ENCODE measurements at places on chromosomes 2 and 18. TPM values are rescaled to one million over a fixed set of nuclear protein-coding genes. Genes with fewer than 3 reads are reported as not detected.

DNA sequence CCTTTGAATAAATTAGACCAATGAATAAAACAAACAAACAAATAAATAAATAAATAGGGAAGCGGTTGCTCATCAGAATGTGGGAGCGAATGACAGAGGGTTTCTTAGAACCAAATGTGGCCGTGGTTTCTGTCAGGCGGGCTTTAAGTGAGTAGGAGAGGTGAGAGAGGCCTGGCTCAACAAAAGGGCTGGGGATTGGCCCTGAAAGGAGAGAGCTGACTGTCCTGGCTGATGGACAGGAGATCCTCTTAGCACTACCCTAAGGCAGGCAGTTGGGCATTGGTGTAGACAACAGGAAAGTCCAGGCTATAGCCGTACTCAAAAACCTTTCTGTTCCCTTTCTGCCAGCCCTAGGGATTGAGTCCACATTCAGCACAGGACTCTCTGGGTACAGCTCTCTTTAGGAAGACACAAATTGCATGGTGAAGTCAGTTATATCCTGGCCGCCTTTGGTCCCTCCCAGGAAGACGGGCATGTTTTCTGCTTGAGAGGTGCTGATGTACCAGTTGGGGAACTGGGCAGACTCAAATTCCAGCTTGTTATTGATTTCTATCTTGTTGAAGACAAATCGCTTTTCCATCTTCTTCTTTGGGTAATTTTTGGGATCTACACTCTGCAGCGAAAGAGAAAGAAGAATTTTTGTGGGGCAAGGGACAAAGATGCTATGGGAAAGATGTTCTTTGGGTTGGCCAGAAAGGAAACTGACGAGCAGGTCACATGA lies 6.5 kb downstream of the IL1B start:
- DNase-seq = no peak

GRCh38 chr2:170375192-170375591 lies 197.2 kb downstream of the MYO3B start:
- no peak for DNase-seq

RETSAT gene
- 25.3 TPM for total RNA-seq

DNA sequence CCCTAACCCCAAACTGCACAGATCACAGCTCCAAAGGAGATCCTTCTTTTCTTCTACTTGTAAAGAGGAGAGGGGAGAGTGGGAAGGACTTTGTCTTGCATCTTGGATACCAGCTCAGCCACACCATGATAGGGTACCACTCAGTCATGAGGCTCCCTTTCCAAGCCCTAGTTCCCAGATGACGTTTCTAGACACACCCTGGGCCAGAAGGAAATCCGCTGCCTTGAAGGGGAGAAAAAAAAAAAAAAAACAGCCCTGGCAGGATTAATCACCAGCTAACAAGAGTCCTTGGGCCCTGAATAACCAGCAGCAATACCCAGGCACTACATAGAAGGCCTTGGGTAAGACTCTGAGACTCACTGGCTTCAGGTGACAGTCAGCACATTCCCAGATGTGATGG lies 36.9 kb downstream of the ST8SIA3 start:
- DNase-seq = no peak

DNA sequence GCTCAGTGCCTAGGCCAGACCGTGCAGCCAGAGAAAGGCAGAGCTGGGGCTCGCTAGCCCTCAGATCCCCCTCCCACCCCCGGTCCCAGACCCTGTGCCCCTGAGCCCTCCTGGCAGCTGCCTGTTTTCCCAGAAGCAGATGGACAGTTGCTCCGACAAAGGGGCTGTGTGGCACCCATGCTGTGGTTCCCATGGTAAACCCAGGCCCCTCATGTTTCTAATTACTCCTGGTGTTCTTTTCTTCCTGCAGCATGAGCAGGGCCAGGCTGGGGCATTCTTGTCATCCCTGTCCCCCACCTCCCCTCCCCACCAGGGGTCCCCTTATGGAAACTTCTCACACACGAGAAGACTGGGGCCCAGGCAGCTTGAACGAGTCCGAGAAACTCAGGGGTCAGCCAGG lies 269.6 kb downstream of the HAUS1 start:
- DNase-seq = no peak

DNA sequence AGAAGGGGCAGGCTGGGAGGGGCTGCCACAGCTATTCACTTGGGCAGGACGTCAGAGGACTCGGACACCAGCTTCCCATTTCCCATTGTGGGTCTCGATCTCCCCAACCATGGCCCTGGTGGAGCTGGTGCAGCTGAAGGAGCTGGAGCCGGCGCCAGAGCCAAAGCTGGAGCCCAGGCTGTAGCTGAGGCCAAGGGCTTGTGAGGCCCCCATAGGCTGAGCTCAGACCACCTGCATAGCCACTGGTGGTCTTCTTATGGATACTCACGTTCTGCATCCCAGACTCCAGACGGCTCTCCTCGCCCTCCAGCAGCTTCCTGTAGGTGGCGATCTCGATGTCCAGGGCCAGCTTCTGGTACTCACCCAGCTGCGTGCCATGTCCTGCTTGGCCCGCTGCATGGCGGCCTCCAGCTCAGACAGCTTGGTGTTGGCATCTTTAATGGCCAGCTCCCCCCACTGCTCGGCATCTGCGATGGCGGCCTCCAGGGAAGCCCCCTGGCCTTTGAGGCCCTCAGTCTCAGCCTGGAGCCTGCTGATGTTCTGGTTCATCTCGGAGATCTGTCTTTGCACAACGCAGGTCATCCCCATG lies 6.0 kb upstream of the CDK5R2 start:
- no peak for DNase-seq

SIGLEC15 gene
- not detected for total RNA-seq

KHK gene
- total RNA-seq = 1.7 TPM

DNA sequence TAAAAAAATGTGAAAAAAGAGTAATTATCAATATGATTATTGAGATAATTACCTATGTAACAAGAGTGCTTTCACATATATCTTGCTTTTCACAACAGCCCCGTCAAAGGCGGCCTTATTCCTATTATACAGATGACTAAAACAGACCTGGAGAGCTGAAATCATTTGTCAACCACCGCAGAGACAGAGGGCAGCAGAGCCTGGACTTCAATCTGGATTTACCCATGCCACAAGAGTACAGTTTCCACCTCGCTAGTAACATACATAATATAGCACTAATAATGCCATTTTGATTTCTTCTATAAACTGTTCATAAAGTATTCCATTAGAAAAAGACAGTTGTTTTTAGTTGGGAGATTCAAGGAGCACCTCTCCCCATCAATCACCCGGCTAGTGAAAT lies 121.8 kb downstream of the EPB41L3 start:
- DNase-seq = no peak

ADAM23 gene
- total RNA-seq = 24.6 TPM

DNA sequence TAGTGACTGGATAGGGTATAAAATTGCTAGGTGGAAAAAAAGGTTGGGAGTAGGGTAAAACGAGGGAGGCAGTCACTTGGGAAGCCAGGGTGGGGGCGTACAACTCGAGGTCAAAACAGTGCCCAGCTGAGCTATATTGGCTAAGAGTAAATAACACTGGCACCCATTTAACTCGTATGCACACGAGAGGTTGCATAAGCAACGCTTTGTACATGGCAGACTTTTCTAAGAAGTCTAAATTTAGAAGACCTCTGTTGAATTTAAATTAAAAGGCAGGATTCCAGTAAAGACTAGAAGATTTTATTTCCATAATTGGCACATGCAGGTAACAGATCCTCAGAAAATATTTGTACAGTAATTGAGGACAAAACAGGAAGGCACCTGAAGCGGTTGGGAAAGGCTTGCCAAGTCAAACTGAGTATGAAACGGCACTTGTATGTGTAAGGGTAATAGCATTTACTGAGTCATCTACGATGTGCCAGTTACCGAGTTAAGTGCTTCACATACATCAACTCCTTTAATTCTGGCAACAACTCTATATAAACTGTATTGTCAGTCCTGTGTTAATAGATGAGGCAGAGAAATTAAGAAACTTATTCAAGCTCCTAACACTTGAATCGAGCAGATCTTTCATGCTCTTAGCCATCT lies 1.4 kb upstream of the MALT1 start:
- peak; percentile 54 for DNase-seq

DNA sequence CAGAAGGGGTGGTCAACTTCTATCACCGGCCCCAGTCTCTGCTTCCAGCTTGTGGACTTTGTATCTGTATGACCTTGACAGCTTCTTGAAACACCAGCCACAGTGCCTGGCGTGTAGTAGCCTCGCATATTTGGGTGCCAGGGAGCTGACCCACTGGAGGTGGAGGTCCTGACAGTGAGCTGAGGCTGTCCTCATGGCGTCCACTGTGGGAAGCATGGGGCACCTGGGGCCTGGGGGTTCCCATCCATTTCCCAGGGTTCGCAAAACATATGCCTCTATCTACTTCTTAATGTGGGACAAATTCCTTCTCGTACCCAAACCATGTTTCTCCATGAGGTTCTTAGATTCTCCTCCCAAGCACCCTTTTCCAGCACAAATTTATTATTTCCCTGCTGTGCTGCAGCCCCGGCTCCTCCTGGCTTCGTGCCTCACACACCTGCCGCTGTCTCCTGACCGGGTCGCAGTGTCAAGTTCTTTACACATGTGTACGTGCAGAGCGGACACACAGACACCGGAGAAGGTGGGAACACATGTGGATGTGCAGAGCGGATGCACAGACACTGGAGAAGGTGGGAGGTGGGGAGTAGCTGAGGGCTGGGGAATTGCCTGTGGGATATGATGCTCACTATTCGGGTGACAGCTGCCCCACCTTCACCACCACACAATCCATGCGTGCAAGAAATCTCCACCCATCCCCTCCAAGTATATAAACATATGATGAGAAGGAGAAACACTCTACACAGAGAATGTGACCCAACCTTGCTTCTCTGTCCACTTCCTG lies 23.4 kb downstream of the TMEM18 start:
- no peak for DNase-seq

DNA sequence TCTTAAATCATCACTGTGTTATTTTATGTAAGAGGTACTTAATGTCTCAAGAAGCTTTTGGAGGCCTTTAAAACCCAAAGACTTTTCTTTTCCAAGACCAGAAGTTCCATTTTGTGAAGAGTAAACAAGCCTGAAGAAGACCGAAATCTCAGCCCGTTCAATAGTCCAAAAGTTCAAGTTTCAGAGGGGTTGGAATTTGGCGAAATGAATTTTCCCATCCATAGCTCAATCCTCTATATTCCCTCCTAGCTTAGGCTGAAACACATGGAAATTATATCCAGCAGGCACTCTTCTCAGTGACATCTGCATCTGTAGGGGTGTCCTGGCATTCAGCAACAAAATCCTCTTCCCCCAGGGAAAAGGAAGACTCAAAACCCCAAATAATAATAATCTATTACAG lies 344.6 kb downstream of the ARHGAP15 start:
- no peak for DNase-seq

GRCh38 chr2:161243312-161243711 lies 64.9 kb upstream of the PSMD14 start:
- no peak for DNase-seq

DNA sequence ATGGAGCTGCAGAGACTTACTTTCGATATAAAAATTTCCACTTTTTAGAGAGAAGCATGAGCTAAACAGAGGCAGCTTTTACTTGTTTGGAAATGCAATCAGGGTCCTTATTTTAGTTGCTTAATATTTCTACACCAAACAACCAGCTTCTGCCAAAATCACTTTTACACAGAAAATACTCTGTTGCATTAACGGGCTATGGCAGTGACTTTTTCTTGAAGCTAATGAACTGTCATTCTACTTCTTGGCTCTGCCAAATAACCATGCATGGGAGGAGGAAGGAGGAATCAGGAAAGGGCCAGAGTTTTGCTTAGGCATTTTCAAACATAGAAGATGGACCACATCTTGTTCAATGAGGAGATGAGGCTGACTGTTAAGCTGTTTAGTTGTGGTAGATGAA lies 23.6 kb upstream of the LTBP1 start:
- no peak for DNase-seq

RNF25 gene
- total RNA-seq = 33.5 TPM

Measured in NCI-H460 (cell line).